T-helper 1 cell (primary cell): ENCODE measurements at places on chromosomes 16 and 17.

GRCh38 chr16:12801511-12802042, 2.1 kb downstream of the CPPED1 start:
- no peak for DNase-seq

GRCh38 chr16:71360378-71360777, 1.9 kb downstream of the CALB2 start:
- no peak for DNase-seq

- DNase-seq, result no peak
Measured at GRCh38 chr17:50218071-50218759, 16.8 kb upstream of the COL1A1 start.

DNA sequence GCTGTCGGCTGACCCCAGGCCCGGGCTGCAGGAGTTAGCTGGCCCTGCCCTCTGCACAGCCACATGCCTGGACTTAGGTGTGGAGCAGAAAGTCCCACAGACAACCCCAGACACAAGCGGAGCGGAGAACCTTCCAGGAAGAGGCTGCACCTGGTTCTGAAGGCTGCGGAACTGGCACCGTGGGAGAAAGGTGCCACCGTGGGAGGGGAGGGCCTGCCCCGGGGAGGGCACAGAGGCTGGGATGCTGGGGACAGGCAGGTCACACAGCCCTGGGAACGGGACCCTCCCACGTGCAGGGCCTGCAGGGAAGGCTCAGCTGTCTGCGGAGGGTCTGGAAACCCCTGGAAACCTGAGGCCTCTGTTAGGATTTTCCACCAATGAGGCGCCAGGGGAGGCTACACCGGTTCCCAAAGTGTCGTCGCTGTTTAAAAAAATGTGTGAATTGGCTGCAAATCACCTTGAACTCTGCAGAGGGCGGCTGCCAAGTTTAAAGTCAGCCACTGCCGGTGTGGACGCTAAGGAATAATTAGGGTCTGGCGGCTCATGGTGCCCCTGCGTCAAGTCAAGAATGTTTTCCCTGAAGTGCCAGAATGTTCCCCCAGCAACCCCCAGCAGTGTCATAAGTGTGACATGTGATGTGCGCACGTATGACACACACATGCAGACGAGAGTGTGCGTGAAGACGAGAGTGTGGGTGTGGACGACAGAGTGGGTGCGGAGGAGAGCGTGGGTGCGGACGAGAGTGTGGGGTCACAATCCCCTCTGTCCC, 50.9 kb upstream of the PABPN1L start:
- DNase-seq, result no peak

DNA sequence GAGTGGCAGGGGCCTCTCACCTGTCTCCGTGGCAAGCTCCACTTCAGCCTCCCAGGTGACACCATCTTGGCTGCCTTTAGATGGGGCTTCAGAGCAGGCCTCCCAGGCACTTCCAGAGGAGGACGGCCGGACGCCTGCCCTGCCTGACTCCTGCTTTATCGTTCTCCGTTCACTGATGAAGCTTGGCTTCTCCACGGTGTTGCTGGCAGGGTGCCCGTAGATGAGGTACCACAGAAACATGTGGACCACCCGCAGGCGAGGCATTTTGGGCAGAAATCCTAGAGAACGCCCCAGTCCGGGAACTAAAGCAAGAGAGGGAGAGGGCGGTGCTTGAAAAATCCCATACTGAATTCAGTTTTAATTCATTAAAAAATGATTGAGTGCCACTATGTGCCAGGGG, 54.5 kb downstream of the GTF3C1 start:
- DNase-seq, result no peak

DNA sequence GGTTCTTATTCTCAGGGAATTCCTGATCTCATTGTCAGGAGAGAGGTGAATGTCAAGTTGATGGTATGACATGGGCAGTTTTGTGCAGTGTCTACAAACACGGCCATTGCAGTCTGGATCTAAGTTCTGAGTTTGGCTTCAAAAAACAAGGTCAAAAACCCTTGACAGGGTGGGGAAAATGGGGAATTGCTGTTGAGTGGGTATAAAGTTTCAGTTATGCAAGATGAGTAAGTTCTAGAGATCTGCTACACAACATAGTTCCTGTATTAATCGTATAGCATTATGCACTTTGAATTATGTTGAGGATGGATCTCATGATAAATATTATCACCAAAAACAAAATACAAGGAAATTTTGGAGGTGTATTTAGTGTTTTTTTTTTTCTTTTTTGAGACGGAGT, 36.6 kb upstream of the CARMIL2 start:
- no peak for DNase-seq

- DNase-seq, result peak; percentile 29
Measured at GRCh38 chr17:66275651-66276050, 26.8 kb upstream of the PRKCA start.

GRCh38 chr17:36544044-36544306, 744 bp upstream of the GGNBP2 start:
- peak; percentile 43 for DNase-seq

GRCh38 chr17:78276098-78276887, 44.9 kb downstream of the TMEM235 start:
- DNase-seq, result no peak

DNA sequence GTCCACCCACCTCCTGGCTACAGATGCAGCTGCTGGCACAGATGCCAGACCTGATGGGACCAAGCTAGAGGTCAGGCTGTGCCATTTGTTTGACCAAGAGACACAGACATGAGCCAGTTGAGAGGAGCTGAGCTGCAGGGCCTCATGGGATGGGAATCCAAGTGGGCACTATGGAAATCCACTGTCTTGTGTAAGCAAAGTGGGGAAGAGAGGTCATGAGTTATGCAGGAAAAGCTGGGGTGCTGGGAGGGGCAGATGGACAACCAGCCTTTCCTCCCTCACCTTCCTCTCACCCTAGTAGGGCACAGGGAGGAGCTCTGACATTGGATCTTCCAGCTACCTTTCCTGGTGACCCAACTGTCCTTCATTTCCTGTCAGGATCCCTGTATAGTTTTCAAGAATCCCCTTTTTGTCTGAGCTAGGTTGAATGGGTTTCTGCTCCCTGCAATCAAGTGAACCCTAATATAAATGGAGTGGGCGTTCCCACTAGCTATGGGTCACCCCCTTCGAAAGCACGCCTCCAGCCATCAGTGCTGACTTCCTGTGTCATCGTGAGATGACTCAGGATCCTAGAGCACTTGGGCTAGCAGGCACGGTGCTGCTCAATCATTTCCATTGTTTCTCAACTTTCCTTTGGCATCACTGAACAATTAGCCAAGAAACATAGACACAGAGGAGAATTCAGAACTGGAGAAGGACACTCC, 13.6 kb downstream of the ATPAF2 start:
- DNase-seq, result no peak

- no peak for DNase-seq
Measured at GRCh38 chr17:74870512-74870911, 2.3 kb downstream of the FDXR start.

DNA sequence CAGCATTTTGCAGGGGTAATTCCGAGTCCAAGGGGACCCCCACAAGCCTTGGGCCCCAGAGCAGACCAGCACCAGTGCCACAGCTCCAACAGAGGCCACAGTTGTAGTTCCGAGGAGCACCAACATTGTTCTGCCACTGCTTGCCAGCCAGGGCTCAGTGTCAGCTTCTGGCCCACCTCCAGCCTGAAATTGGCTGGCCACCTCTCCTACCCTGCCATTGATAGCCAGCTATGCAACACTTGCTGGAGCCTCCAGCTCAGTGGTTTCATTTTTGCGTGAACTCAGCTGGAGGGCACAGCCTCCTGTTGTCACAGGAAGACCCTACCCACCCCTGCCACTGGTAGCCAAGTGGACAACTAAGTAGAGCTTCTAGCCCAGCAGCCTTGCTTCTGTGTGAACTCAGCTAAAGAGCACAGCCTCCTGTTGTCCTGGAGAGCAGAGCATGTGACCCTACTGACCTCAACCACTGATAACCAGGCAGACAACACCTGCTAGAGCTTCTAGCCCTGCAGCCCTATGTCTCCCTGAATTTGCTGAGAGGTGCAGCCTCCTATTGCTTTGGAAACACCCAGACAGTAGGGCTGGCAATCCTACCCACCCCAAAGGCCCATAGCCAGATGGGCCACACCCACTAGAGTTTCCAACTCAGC, 24.9 kb downstream of the HYDIN start:
- no peak for DNase-seq

GRCh38 chr17:6666557-6666956, 15.0 kb downstream of the C17orf100 start:
- no peak for DNase-seq

- DNase-seq, result no peak
Measured at GRCh38 chr17:6457688-6458459, 13.6 kb downstream of the PIMREG start.

- no peak for DNase-seq
Measured at GRCh38 chr16:67198238-67198734, 645 bp upstream of the ELMO3 start.

DNA sequence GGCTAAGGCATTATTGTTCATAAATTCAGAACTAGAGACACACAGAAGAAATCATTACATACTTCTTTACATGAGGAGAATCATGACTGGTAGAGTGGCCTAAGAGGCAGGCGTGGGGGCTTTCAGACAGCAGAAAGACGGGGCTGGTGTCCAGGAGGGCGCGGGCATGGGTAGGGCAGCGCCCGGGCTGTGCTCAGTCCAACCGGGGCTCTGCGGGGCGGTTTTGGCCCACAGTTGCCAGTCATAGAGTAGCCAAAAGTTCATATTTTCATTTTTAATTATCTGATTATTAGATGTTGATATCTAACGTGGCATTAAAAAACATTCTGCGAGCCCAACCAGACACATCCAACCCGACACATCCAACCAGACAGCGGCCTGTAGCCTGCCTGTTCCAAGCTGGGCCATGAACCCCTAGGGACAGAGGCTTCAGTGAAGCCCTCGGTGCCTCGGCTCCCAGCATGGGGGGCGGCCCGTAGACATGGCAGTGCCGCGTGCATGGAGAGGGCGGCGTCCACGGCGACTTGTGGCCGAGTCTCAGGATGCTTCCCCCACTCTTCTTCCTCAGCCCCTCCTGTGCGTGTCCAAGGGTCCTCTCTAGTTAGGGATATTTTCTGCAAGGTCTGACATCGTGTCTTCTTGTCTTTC, 162.4 kb upstream of the CHMP6 start:
- DNase-seq, result no peak

DNA sequence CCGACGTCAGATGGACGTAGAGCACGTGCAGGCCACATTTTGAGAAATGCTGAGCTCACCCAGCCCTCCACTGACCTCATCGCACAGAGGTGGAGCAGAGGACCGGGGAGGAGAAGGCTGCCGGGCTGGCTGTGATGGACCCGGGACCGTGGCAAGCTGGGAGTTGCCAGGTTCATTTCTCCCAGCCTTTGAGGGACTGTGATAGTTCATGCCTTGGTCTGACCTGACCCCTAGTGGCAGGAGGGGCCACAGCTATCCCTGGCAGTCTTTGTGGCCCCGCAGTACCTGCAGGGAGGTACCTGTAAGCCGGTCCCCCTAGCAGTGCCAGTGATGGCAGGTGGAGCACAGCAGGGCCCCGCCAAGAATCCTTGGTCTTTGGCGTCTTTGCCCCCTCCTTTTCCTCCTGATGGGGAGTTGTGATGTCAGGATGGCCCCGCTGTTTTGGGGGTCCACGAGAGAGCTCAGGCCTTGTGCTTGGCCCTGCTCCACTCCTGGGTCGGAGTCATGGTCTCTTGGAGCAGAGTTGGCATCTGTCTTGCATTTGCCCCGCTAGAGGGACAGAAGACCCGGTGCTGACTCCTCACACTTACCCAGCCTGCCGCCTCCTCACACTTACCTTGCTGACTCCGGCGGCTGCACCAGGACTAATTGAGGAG, 50.4 kb downstream of the OR1D5 start:
- DNase-seq, result peak; percentile 27

DNA sequence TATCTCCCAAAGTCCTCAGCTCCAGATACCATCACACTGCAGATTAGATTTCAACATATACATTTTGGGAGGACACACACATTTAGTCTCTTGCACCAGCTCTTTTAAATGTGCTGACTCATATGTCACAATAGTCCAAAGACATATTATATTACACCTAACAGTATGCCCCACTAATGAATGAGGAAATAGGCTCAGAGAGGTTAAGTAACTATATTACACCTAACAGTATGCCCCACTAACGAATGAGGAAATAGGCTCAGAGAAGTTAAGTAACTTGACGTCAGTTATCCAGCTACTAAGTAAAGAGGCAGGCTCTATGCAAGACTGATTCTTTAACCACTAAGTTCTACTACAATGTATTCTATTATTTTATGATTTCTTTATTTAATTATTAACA, 9.7 kb downstream of the IRX6 start:
- DNase-seq, result no peak

GRCh38 chr16:89363621-89364393, 126.6 kb downstream of the ANKRD11 start:
- DNase-seq, result peak; percentile 29

DNA sequence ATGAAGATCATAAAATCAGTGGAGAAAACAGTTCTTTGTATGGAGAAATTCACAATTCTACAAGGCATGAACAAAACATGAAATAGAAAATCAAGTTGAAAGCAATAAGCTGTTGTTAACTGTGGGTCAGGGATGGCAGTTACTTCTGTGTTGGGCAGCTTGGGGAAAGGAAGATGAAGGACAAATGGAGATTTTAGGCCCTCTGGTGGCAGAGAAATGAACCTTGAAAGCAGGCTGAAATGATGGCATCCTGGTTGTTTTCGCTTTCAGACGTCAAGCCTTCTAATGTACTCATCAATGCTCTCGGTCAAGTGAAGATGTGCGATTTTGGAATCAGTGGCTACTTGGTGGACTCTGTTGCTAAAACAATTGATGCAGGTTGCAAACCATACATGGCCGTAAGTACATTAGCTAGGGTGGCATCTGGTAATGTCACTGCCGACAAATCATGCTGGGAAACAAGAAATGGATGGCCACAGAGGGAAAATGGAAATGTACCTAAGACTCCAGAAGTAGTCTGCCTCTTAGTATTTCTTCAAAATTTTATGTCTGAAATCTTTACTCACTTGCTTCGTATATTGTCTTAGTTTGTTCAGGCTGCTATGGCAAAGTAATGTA, 108.9 kb downstream of the MAP2K6 start:
- no peak for DNase-seq

DNA sequence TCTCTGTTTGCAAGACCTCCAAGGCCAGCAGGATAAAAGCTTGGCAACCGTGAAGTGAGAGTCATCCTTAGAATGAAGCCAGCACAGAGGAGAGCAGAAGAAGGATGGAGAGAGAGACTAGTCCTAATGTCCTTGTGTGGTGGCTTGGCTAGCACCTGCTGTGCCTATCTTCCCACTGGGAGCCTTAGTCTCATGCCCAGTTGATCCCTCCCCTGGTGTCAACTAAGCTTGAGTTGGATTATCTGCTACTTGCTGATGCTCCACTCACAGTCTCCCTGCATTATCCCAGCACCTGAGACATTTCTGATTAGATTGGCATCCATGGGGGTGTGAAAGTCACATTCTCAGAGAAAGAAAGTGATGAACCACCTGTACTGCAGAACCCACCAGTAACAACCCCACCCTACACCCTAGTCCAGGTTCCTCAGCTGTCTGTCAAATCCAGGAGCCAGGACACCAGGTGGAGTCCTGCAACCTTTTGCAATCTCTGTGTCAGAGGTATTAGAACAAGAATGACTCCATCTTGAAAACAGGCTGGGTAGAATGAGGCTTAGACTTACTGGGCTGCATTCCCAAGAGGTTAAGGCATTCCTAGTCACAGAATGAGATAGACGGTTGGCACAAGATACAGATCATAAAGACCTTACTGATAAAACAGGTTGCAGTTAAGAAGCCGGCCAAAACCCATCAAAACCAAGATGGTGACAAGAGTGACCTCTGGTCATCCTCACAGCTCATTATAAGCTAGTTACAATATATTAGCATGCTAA, 460.2 kb upstream of the C16orf82 start:
- no peak for DNase-seq
